ENCODE measurements at places on chromosomes 6 and 20. TPM values are rescaled to one million over a fixed set of nuclear protein-coding genes. Genes with fewer than 3 reads are reported as not detected.

DNA sequence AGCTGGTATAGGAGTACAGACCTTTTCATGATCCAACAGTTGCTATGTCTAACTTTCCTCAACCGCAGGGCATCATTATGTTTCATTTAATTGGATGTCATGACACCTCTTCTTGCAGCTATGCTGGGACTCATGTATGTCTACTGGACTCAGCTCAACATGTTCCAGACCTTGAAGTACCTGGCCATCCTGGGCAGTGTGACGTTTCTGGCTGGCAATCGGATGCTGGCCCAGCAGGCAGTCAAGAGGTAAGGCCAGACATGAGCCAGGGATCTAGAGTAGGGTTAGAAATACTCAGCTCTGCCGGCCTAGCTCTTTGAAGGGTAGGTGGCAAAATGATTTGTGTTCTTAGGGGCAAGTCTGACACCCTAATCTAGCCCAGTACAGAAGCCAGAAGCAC, 25.2 kb downstream of the GHRH start:
- DNase-seq: no peak
- H3K27ac ChIP-seq: no peak overlapping the region
- no peaks in the 10 kb centered on the region for H3K27me3 ChIP-seq
- H3K4me3 ChIP-seq: no peak overlapping the region
- H3K4me1 ChIP-seq: no peaks in the 10 kb centered on the region

- H3K36me3 ChIP-seq: peaks cover 98% of the 10 kb centered on the region
- peaks cover 86% of the 10 kb centered on the region for H3K4me1 ChIP-seq
- no peak overlapping the region for H3K4me3 ChIP-seq
- no peaks in the 10 kb centered on the region for H3K27me3 ChIP-seq
- DNase-seq: no peak
- H3K27ac ChIP-seq: peak overlapping the region; percentile 18
Measured at GRCh38 chr20:31570021-31570463, 35.0 kb upstream of the ID1 start.

- no peaks in the 10 kb centered on the region for H3K27me3 ChIP-seq
- peaks cover 21% of the 10 kb centered on the region for H3K4me1 ChIP-seq
- H3K27ac ChIP-seq: no peak overlapping the region
- DNase-seq: no peak
- H3K36me3 ChIP-seq: peaks cover 37% of the 10 kb centered on the region
Measured at GRCh38 chr6:110979565-110980101, 2.2 kb upstream of the RPF2 start.

DNA sequence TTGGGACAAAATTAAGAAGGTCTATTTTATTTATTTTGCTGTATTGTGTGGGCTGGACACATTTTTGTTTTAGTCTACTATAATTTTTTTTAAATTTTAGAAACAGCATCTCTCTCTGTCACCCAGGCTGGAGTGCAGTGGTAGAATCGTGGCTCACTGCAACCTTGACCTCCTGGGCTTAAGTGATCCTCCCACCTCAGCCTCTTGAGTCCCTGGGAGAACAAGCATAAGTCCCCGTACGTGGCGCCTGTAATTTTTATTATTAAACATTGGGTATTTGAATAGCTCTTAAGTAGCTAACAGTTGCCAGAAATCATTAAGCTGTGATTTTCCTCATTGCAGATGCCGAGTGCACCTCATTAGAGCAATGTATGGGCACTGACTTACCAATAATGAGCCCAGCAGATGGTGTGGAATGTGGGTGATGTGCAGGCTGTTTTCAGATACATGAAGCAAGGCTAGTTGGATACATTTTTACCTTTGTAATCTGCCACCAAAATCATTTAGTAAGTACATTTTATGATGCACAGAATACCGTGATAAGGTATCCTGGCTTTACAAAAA, 10.3 kb upstream of the MAS1 start:
- H3K27ac ChIP-seq: no peak overlapping the region
- DNase-seq: no peak
- H3K36me3 ChIP-seq: no peaks in the 10 kb centered on the region

GRCh38 chr20:32513031-32513866, 71.9 kb downstream of the NOL4L start:
- H3K27ac ChIP-seq: no peak overlapping the region
- no peaks in the 10 kb centered on the region for H3K36me3 ChIP-seq

The SLC35D3 gene
- not detected for total RNA-seq

The GTSF1L gene
- total RNA-seq: not detected
